ENCODE measurements at places on chromosomes 7 and 10.

- no peak for DNase-seq
Measured at GRCh38 chr7:12769444-12769843, 82.0 kb downstream of the ARL4A start.

- no peak for DNase-seq
Measured at GRCh38 chr7:55053651-55054571, 35.1 kb downstream of the EGFR start.

GRCh38 chr7:127900141-127900540, 131.1 kb downstream of the LRRC4 start:
- no peak for DNase-seq

- peak; percentile 20 for DNase-seq
Measured at GRCh38 chr7:26397796-26398426, 106.2 kb downstream of the SNX10 start.

DNA sequence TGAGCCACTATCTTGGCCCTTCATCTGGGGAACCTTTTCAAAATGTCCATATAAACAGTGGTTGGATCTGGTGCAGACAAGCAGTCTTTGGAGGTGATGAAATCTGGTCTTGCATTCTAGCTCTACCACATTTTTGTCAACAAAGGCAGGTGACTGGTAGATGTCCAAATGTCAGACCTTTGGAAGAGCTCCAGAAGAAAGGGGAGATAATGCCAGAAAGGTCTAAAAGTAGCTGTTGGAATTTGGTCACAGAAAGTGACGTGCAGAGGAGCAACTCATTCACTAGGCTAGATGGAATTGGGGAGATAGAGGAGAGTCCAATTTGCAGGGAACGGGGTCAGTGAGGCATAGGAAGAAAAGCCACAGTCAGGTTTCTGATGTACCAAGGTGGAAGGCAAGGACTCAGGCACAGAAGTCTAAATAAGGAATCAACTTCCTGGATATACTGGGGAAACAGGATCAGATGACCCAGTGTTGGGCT, 36.4 kb upstream of the WAC start:
- no peak for DNase-seq

- no peak for DNase-seq
Measured at GRCh38 chr10:114541081-114541796, 116.8 kb downstream of the ABLIM1 start.

GRCh38 chr7:38630720-38631673, at the start of gene AMPH:
Gene AMPH (minus strand): TSS chr7:38631373. CDS start chr7:38631351, 22 bp downstream.
- no peak for DNase-seq

GRCh38 chr7:126150278-126150958, 1102.3 kb downstream of the GRM8 start:
- DNase-seq = no peak

GRCh38 chr7:30852744-30853288, 58.8 kb upstream of the AQP1 start:
- DNase-seq = no peak

- DNase-seq = peak; percentile 23
Measured at GRCh38 chr7:114922026-114922651, at the start of gene MDFIC. Gene MDFIC (plus strand): TSS chr7:114922094. CDS start chr7:114923034, 940 bp downstream.
